GM18507 (cell line): ENCODE measurements at places on chromosomes 13 and 19.

GRCh38 chr19:7870571-7871436, 3.4 kb downstream of the PRR36 start:
- no peak for DNase-seq

DNA sequence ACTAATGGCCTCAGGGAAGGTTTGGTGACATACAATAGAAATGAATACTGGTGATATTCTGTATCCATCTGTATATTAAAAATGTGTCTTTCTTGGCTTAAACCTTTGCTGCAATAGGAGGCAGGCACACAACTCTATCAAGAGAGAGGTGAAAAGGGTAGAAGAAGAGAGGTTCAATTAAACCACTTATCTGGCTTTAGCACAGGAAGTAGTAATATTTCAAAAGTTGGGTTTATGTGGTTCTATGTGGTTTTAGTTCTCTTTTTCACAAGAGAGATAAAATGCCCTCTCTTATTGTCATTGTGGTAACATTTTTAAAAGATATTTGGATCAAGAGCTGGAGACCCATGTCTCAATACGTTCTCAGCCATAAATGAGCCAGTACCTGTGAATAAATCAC, 146.2 kb upstream of the FNDC3A start:
- no peak for DNase-seq

- DNase-seq, result no peak
Measured at GRCh38 chr13:102472650-102473049, 70.8 kb upstream of the FGF14 start.

DNA sequence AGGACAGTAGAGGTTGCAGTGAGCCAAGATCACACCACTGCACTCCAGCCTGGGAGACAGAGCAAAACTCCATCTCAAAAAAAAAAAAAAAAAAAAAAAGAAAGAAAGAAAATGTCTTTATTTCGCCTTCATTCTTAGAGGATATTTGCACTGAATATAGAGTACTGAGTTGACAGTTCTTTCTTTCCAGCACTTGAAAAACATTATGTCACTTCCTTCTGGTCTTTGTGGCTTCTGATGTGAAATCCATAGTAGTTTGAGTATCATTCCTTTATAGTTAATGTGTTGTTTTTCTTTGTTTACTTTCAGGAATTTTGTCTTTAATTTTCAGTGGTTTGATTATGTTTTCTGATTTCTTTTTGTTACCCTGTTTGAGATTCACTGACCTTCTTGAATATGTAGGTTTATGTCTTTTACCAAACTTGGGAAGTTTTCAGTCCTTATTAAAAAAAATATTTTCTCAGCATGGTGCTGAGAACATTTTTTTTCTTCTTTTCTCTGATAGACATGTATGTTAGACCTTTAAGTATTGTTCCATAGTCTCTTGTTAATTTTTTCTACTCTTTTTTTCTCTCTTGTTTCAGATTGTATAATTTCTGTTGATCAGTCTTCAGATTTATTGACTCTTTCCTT, 50.1 kb downstream of the PCCA start:
- DNase-seq, result no peak

GRCh38 chr13:91304741-91305140, 42.7 kb upstream of the MIR17HG start:
- no peak for DNase-seq

DNA sequence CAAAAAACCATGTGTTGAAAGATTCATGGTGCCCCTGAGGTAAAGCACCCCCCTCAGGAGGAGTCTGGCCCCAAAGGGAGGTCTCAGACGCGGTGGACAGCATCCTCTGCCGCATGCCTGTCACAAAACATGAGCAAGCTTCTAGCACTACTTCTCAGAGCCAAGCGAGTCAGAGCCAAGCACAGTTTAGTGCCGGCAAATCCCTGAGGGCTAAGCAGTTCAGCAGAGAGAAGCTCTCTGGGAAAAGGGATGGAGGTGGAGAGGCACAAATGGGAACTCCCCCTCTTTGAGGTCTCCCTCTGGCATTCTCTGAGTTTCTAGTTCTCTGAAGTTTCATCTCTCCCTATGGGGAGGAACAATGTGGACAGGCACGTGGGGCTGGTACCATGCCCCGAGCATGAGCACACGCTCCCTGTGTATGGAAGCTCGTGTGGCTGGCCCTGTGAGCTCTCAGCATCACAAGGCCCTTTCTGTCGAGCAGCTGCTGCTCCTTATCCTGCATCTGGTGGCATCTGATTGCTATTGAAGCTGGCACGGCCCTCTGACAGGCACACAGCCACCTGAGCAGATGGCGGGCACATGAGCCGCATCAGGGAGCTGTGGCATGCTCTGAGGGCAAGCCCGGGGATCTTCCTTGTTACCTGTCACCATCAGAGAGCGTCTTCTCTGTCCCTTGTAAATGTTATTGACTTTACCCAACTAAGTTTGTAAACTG, 325.1 kb downstream of the SLC7A1 start:
- no peak for DNase-seq

GRCh38 chr19:19552798-19553197, 14.7 kb downstream of the CILP2 start:
- no peak for DNase-seq
